ENCODE measurements at places on chromosomes 3 and 15.
A peak's percentile ranks its signal among the peaks of the same experiment; 100 is the strongest.

GRCh38 chr15:72227720-72228119, 3.3 kb downstream of the PKM start:
- no peak for DNase-seq

GRCh38 chr3:13134879-13135206, 61.6 kb upstream of the IQSEC1 start:
- peak; percentile 2 for DNase-seq

- DNase-seq = no peak
Measured at GRCh38 chr15:80588801-80589200, 106.3 kb upstream of the ABHD17C start.

DNA sequence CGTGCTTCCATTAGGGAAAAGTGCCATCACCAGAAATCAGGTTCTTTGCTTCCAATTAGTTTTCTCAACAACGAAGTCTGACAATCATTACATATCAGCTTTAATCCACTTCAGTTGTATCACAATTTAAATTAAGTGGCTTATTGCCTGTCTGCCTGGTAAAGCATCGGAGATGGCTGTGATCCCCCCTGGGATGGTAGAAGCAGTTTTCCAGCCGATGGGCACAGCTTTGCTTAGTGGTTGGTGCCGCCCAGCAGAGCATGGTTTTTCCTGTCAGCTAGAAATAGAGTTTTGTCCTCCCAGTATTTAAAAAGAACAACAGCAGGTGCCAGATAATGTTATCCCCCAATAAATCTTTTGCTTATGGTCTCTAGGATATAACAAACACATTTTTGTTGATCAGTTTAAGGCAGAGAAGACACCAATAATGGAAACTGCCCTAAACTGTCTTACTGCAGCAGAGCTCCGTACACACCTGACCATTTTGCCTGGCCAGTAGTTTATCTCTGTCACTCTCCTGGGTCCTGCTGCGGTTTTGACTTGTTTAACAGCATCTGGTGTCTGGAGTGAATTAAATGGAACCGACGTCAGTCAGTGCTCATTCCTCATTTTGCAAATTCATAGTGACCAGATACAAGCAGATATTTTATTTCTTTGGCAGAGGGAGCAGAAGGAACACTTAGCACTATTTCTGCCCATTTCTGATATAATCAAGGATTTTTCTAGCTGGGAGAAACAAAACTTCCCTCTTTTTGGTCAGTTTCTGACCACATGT, 79.1 kb downstream of the SLC49A4 start:
- no peak for DNase-seq

DNA sequence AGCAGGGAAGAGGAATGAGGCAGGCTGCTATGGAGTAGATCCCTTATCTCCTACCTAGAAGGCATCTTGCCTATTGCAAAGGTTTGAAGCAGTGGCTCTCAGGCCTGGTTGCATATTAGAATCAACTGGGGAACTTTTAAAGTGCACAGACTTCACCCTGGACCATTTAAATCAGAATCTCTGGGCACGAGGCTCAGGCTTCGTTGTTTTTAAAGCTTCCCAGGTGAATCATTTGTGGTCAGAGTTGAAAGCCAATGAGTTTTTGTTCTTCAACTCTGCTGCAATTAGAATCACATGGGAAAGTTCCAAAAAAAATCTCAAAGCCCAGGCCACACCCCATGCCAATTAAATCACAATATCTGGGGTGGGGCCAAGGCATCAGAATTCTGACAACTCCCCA, 773.1 kb downstream of the AGBL1 start:
- no peak for DNase-seq

DNA sequence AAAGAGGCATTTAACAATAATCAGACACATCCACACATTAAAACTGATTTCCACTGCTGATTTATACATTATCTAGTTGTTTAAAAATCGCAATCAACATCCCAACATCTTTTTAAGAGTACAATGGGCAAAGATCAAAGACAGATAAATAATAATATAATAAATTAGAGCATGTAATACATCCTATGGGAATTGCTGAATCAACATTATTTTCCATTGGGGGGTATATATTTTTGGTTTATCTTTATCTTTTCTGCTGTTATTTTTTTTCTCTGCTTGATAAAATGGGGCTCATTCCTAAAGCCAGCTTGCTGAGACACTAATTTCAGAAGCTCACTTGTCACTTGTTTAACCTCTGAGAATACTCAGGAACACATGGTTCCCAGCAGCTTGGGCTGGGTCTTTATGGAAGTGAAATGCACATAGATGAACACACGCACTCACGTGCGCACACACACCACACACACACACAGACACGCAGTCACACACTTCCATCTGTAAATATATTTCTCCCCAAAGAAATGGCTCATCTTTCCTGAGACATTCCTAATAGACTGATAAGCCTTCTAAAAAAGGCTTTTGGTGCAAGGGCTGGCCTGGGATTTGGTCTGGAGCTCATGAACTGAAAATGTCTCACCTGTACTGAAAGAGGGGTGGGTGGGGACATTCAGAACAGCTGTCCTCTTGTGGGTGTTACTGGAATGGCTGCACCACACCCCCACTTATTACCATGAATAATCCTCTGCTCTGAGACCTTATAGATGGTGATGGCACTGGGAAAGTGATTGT, 3.5 kb upstream of the PPIB start:
- no peak for DNase-seq

DNA sequence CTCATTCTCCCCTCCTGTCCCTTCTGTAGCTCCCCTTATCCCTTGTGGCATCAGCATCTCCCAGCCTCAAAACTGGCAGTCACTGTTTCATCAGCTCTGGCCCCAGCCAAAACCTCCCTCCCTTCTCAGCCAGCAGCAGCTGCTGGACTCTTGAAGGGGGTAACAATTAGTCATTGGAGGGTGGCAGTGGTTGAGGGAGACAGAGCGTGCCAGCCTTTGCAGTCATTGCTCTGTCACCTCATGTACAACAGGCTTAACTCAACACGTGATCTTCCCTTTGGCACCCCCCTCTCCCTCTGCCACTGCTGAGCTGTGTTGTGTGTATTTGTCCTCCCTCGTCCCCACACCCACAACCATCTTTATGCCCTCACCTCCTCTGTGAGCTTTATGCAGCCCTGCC, 28.2 kb downstream of the RBP2 start:
- peak; percentile 13 for DNase-seq

DNA sequence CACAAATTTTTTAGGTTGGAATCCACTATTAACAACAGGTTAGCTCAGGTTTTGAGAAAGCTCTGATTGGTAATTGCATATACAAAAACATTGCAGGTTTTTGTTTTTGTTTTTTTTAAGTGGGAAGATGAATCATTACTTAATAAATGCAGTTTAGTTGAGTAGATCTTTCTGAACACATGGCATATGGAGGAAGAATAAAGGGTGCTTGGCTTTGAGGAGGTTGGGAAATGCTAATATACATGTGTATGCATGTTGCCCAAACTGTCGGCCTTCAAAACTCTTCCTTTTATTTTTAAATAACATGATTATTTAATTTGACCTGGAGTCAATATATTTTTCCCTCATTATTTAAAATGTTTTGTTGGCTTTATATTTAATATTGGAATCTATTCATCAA, 32.8 kb downstream of the ZBTB38 start:
- no peak for DNase-seq

DNA sequence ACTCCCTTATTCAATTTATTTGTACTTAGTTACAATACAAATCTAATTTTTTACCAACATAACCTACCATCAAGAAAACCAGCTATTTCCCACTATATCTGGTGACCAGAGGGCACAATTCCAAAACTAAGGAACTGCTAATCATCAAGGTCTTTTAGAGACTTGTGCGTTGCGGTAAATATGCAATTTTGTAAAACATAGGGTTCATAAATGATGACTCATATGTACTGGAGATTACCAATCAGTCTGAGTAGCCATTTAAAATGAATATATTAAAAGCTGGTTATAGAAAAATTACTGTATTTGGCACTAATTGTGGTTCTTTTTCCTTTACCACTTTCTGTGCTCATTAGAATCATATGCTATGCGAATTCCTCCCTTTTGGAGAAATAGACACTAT, 859.6 kb downstream of the ROBO1 start:
- no peak for DNase-seq

DNA sequence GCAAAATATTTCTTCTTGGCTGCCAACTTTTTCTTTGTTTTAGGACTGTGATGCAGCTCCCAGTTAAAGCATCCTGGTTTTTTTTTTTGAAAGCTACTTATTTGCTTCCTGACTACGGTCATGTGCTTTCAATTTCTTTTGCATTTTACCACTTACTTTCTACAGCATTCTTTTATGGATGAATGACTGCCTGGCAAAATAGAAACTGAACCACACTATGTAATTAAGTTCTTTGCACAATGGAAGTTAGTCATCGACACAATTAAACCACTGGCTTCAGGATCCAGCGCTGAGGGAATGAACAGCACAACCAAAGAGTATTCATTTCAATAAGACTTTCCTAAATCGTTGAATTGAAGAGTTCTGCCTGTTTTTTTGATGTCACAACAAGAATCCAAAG, 82.2 kb upstream of the EPHA3 start:
- DNase-seq = no peak

DNA sequence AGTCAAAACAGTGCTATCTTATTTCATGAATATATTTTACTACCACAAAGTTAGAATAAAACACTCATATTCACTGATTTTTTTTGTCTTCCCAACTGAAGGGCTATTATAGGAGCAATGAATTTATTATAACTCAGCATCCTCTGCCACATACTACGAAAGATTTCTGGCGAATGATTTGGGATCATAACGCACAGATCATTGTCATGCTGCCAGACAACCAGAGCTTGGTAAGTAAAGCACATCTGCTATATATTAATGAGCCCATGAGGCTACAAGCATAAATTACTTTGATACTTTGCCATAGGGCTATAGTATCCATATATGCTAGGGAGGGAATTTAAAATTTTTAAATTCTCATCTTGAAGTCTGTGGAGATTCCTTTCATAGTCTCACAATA, 95.9 kb downstream of the FEZF2 start:
- DNase-seq = no peak

- DNase-seq = no peak
Measured at GRCh38 chr3:101720851-101721840, 3.3 kb upstream of the CEP97 start.

- DNase-seq = no peak
Measured at GRCh38 chr15:61687651-61688050, 372.6 kb downstream of the VPS13C start.

- DNase-seq = no peak
Measured at GRCh38 chr3:33139996-33140395, 26.2 kb downstream of the CRTAP start.

- DNase-seq = no peak
Measured at GRCh38 chr15:67801142-67801541, 24.2 kb upstream of the SKOR1 start.

DNA sequence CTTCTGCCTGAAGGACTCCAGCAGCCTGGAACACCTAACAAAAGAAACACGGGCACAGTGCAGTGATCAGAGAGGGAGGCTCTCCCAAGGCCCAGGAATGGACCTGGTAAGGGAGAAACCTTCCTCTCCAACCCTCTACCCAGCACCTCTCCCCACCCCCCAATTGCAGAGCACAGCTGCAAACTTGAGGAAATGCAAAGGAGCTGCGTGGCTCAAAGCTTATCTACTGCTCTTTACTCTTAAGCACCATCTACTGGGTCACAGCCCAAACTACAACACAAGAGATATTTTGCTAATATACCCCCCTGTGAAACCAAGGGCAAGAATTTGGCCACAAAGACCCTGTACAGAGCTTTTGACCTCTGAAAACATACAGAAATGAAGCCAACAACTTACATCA, 328.3 kb downstream of the OXSM start:
- no peak for DNase-seq

- DNase-seq = peak; percentile 20
Measured at GRCh38 chr3:151460774-151461450, at the start of gene IGSF10. IGSF10 (minus strand) TSS chr3:151461061; CDS start chr3:151458709, 2,352 bp downstream.

GRCh38 chr3:127256733-127257271, 31.0 kb downstream of the PRR20G start:
- no peak for DNase-seq

DNA sequence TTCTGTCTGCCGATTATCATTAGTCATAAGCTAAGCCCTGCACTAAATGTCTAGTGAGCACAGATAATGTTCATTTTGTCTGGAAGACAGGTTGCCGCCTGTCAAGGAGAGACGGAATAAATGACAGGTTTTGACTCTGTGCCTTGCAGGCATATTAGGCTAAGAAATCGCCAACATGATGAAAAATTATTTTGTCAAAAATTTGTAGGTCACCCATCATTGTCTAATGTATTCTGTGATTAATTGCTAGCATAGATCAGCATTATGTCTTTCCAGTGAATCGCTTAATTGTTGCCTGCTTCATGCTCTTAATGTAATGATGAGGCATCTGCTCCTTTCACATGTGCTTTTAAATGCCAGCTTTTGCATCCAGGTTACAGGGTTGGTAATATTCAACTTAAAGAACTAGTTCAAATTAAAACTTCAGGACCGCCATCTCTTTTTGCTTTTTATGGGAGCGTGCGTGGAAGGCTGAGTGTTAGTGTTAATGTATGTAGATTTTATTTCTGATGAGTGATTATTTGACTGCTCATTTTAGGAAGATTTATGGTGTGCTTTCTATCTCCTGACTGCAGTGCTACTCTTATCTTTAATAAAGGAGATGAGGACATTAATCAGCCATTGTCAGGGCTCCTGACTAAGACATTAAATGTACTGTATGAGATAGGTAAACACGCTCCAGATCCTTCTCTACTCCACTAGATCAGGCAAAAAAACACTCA, 120.8 kb upstream of the MEIS2 start:
- no peak for DNase-seq

- no peak for DNase-seq
Measured at GRCh38 chr3:34256791-34257190, 458.4 kb downstream of the PDCD6IP start.

DNA sequence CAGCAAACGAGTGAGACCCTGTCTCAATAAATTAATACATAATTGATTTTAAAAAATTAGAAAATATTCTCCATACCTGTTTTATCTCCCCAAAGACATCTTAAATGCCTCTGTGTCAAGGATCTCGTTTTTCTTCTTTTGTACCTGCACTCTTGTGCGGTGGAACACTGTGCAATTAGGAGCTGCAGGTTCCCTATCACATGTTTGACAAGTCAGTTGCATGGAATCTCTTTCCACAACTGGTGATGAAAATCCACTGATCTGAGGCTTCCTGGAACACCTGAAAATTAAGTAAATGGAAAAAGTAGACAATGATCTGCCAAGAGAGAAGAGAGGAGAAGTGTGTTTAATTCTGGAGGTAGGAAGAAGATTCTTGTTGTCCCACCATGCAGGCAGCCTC, 3.0 kb upstream of the SNX22 start:
- DNase-seq = no peak
